RWPE2 (cell line): ENCODE measurements at places on chromosomes 2 and 18.

GRCh38 chr2:127783101-127783500 lies 27.9 kb downstream of the WDR33 start:
- H3K27ac ChIP-seq: no peak overlapping the region
- DNase-seq: no peak
- H3K4me1 ChIP-seq: no peaks in the 10 kb centered on the region
- no peak overlapping the region for H3K4me3 ChIP-seq

GRCh38 chr18:49813069-49813318 lies 339 bp downstream of the ACAA2 start:
- H3K27ac ChIP-seq: peak overlapping the region; percentile 78
- no peaks in the 10 kb centered on the region; the same call in 1 of the 2 replicates for H3K36me3 ChIP-seq
- no peaks in the 10 kb centered on the region for H3K4me1 ChIP-seq
- H3K4me3 ChIP-seq: peak overlapping the region; percentile 85

DNA sequence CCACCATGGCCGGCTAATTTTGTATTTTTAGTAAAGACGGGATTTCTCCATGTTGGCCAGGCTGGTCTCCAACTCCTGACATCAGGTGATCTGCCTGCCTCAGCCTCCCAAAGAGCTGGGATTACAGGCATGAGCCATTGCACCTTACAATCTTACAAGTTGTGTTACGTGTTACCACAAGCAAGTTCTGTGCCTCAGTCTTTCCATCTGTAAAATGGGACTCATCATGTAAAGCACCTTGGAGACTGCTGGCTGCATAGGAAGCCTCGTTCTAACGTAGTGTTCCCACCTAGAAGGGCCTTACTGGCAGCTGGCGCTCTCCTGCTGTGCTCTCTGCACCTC lies 10.0 kb downstream of the DNAJB2 start:
- no peaks in the 10 kb centered on the region for H3K27me3 ChIP-seq
- H3K4me1 ChIP-seq: peaks cover 27% of the 10 kb centered on the region
- no peak overlapping the region for H3K4me3 ChIP-seq
- H3K36me3 ChIP-seq: peaks cover 13% of the 10 kb centered on the region

DNA sequence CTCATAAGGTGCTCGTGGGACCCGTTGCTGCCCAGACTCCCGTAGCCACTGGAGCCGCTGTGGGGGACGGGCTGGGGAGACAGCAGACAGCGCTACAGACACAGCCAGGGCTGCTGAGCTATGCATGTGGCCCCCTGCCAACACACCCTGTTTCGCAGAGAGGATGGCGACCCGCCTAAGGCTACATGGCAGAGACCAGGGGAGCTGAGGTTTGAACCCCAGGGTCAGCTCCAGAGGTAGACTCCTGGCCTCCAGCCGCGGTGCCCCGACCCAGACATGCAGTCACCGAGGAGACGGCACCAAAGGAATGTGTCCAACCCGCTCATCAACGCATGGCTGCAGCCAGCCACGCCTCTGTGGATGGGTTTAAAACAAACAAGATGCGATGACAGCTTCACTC lies 21.0 kb upstream of the HES6 start:
- peaks cover 64% of the 10 kb centered on the region for H3K36me3 ChIP-seq
- no peaks in the 10 kb centered on the region for H3K27me3 ChIP-seq
- no peaks in the 10 kb centered on the region for H3K4me1 ChIP-seq
- no peak overlapping the region for H3K4me3 ChIP-seq
- H3K27ac ChIP-seq: no peak overlapping the region
- DNase-seq: no peak

DNA sequence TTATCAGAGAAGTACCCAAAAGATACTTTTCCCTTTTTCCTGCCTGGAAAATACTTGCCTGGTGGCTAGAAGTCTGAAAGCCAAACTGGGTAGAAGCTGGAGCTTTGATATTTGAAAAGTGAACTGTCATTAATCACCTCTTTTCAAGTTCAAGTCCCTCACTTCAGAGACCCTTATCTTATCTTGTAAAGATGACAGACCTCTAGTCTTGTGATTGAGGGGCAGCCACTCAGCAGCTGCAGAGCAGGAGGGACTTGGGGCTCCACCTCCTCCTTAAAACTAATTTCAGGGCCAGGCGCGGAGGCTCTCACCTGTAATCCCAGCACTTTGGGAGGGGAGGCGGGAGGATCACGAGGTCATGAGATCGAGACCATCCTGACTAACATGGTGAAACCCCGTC lies 64.2 kb upstream of the CDCA7 start:
- H3K4me3 ChIP-seq: no peak overlapping the region
- H3K27me3 ChIP-seq: no peaks in the 10 kb centered on the region
- no peak overlapping the region for H3K27ac ChIP-seq
- H3K36me3 ChIP-seq: no peaks in the 10 kb centered on the region

GRCh38 chr2:130156624-130157004 lies 11.7 kb upstream of the CCDC74B start:
- H3K27me3 ChIP-seq: no peaks in the 10 kb centered on the region
- H3K27ac ChIP-seq: no peak overlapping the region
- no peaks in the 10 kb centered on the region for H3K4me1 ChIP-seq
- H3K36me3 ChIP-seq: no peaks in the 10 kb centered on the region

DNA sequence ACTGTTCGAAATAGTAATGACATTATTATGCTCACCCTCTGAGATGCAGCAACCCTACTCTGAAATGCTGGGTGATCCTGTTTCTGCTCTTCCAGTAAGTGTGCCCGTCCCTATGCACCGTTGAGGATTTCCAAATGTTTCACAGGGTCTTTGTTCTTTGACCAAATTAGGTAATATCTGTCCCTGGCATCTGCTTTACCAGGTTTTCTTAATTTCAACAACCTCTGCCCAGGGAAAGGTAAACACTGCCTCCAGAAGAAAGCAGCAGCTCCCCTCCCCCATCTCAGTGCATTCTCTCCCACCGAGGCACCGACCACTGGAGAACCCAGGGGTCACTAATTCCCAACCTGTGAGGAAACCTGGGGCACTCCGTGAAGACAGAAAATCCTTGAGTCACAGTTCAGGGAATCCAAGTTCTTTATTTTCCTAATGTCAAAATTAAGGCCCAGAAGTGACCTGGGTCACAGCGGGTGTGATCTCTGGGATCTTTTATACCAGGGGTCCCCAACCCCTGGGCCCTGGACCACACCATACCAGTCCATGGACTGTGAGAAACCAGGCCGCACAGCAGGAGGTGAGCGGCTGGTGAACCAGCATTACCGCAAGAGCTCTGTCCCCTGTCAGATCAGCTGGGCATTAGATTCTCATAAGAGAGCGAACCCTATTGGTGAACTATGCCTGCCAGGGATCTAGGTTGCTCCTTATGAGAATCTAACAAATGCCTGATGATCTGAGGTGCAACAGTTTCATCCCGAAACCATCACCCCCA lies 1.2 kb upstream of the GRB14 start:
- H3K36me3 ChIP-seq: no peaks in the 10 kb centered on the region
- no peak overlapping the region for H3K4me3 ChIP-seq
- no peak for DNase-seq
- H3K4me1 ChIP-seq: peaks cover 6% of the 10 kb centered on the region

DNA sequence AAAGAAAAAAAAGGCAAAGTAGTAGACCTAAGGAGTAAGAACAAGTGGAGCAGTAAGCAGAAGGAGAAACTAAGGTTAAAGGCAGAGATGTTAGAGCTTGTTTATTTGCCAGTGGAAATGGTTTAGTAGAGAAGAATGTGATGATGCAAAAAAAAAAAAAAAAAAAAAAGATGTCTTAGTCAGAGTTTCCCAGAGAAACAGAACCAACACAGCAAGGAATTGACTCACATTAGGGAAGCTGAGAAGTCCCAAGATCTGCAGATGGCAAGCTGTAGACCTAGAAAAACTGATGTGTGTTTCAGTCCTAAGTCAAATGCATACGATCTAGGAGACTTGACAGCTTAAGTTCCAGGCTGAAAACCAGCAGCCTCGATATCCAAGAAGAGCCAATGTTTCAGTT lies 1548.8 kb upstream of the LRRTM1 start:
- DNase-seq: no peak
- no peak overlapping the region for H3K27ac ChIP-seq
- H3K27me3 ChIP-seq: no peaks in the 10 kb centered on the region
- no peak overlapping the region for H3K4me3 ChIP-seq

GRCh38 chr2:165698444-165698884 lies 95.6 kb downstream of the GALNT3 start:
- H3K27ac ChIP-seq: no peak overlapping the region
- H3K4me3 ChIP-seq: no peak overlapping the region
- no peaks in the 10 kb centered on the region for H3K36me3 ChIP-seq
- DNase-seq: no peak
- H3K27me3 ChIP-seq: no peaks in the 10 kb centered on the region
- H3K4me1 ChIP-seq: no peaks in the 10 kb centered on the region

DNA sequence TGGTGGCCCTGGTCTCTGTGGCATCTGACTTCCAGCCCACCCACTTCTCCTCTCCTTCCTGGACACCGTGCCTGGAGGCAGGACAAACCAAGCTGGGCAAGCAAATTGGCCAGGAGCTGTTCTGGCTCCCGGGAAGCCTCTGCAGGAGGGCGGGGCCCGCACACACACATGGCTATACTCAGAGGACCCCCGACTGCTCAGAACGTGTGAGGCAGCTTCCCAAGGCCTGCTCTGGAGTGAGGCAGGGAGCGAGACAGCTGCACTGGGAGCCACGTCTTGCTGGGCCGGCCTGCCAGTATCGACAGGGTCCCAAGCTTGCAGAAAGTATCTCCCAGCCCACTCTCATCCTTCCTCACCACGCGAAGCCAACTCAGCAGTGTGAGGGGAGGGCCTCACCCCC lies 257.3 kb downstream of the TWIST2 start:
- DNase-seq: no peak
- no peaks in the 10 kb centered on the region for H3K4me1 ChIP-seq
- no peak overlapping the region for H3K27ac ChIP-seq
- H3K27me3 ChIP-seq: no peaks in the 10 kb centered on the region
- H3K36me3 ChIP-seq: no peaks in the 10 kb centered on the region
